ENCODE measurements at places on chromosomes 2 and 18.

DNA sequence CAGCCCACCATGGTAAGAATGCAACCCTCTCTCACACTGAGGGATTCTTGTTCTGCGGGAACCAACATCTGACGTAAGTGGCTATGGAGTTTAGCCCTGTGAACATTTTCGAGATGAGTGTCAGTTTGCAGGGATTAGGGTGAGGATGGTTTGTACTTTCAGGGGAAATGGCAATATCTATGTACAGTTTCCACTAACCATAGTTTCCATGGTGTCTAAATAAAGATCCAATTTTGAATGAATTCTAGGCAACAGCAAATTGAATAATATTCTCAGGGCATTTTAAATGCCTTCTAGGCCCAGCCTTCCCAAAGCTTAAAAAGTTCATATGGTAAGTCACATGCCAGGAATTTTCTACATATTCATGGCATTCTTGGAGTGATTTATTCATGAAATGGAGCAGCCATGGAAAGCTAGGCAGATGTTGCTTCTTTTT, 105.4 kb upstream of the MMADHC start:
- no peak for DNase-seq

DNA sequence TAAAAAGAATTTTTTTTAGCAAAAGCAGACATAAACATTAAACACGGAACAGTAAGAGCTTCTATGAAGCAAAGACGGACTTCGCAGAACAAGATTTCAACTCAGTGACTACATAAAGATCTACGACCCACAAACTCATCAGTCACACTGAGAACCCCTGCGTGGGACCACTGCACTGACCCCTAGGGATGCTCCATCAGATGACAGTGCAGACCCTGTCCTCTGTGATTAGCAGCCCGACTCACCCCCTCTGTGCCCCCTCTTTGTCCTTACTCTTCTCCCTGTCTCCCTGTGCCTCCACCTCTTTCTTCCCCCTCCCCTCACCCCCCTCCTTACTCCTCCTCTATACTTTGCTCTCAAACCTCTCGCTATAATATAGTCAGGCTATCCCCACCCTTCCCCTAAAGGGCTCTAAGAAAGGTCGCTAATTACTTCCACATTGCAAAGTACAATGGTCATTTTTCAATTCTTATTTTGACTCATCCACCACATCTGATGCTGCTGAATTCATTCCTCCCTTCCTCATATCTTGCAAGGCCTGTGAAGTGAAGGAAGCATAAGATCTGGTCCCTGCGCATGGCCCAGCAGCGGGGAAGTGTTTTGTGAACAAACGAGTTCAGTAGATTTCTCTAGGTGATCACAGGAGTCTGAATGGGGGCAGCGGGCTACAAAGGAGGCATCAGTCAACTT, 89.3 kb downstream of the CABYR start:
- DNase-seq = no peak

GRCh38 chr18:58669731-58670378, 1.4 kb upstream of the MALT1 start:
- DNase-seq = no peak

DNA sequence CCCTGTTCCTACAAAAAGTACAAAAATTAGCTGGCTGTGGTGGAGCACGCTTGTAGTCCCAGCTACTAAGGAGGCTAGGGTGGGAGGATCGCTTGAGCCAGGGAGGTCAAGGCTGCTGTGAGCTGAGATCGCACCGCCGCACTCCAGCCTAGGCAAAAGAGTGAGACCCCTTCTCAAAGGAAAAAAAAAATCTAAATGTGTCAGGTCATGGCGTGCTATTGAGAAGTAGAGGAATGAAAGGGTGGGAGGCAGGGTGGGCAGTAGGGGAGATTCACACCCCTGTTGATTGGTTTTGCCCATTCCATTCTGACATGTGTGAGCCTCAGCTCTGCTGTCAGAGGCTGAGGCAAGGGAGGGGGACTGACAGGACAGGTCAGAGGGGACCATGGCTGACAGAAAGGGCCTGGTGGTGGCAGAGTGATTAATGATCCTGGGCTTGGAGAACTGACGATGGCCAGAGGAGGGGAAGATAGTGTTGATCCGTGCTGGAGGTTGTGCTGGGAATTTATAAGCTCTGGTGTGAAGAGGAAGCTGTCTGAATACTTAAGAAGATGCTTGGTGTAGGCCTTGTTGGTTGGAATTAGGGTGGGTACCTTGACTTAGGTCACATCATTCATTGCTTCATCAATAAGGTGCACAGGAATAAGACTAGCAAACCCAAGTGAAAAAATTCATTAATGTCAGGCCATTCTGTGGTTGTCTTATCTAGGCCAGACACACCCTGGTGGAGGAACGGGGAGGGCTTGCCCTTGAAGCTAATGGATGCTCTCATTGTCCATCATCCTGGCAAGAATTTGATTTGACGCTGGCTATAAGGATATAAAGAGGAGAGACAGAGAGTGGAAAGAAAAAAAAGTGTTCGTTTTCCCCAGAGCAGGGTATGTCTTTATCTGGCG, 19.1 kb upstream of the SMARCAL1 start:
- no peak for DNase-seq

GRCh38 chr2:100211521-100211920, 69.1 kb upstream of the AFF3 start:
- peak; percentile 75 for DNase-seq

GRCh38 chr18:24428709-24429108, 2.2 kb downstream of the IMPACT start:
- DNase-seq = no peak

- no peak for DNase-seq
Observed at GRCh38 chr2:3172265-3172935, 205.2 kb downstream of the EIPR1 start.

DNA sequence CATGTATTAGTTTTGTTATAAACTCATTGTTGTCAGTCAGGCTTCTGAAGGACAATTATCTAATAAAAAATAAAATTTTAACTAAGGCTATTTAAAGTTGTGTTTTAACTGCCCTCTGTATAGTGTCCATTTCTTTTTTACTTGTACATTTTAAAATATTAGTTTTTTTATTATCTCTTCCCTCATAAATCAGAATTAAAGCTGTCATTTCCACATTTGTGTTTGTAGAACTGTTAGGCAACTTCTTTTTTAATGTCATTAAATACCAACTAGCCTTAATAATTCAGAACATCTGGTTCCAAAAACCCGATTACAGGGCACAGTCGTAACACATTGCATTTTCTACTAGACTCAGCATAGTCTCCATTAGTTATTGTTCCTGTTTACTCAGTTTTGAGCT, 1749.0 kb upstream of the CELF4 start:
- DNase-seq = no peak

DNA sequence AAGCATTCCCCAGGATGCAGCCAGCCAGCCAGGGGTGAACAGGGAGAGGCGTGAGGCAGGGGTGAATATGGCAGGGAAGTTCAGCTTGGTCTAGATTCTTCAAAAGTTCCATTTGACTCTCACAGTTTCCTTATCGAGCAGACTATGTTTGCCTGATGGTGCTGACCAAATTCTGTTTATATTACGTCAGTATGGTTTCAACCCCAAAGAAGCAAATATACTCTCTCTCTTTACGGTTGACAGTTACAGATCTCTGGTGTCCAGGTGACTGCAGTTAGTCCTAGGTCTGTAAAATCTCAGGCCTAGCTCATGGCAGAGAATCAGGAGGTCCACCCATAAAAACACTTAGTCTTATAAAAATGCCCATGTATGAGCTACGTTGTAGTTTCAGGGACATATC, 38.3 kb upstream of the DNMT3A start:
- no peak for DNase-seq

GRCh38 chr2:172446474-172447063, 19.2 kb downstream of the ITGA6 start:
- DNase-seq = peak; percentile 81

GRCh38 chr18:23702606-23703005, 13.4 kb downstream of the LAMA3 start:
- no peak for DNase-seq

- DNase-seq = no peak
Observed at GRCh38 chr2:203855274-203855673, 12.3 kb upstream of the CTLA4 start.

- DNase-seq = no peak
Observed at GRCh38 chr2:70362661-70363060, 60.8 kb upstream of the FAM136A start.

DNA sequence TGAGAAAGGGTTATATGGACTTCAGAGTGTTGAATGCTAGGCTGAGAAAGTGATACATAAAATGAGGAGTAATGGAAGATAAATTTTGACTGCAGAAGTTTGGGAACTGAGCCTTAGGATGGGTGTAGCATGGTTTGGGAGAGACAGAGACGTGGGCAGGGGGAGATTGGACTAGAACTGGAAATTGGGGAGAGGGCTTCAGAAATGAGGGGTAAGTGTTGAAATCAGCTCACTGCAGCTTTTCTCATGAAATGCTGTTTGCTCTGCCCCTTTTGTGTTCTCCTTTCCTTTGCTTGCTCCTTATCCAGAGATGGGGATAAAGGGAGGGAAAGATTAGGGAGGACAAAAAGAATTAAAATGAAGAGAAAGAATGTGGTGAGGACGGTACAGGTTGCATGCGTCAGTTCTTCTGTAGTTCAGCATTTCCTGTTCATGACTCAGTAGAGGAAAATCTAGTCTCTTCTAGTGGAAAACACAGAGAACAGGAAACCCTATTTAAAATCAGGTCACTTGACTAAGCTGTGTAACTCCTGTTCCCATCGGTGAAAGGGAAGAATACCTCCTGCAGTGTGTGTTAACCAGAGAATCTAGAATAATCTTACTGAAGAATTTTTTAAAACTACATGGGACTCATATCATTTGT, 105.6 kb downstream of the CRIM1 start:
- peak; percentile 66 for DNase-seq

DNA sequence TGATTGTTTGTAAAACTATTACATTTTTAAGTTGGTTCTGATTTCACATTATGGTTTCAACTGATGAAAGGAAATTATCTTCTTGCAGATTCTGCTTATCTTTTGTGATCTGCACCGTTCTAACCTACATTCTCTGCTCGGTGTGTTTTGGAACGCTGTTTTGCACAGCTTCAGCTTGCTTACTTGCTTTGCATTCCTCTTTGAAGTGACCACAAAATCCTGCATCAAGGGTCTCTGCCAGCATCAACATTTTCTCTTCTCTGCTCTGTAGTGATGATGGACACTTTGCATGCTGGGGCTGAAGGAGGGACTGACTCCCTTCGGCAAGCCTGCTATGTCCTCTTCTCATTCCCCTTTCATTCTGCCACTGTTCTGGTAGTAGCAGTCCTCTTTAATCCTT, 485.2 kb downstream of the FBXO15 start:
- DNase-seq = no peak

GRCh38 chr18:8722946-8723820, 17.8 kb downstream of the MTCL1 start:
- DNase-seq = no peak

- DNase-seq = no peak
Observed at GRCh38 chr18:48929941-48930713, 20.6 kb downstream of the SMAD7 start.

- no peak for DNase-seq
Observed at GRCh38 chr2:239519089-239519920, 118.5 kb upstream of the HDAC4 start.

- no peak for DNase-seq
Observed at GRCh38 chr18:74396171-74397169, 60.6 kb downstream of the DIPK1C start.

DNA sequence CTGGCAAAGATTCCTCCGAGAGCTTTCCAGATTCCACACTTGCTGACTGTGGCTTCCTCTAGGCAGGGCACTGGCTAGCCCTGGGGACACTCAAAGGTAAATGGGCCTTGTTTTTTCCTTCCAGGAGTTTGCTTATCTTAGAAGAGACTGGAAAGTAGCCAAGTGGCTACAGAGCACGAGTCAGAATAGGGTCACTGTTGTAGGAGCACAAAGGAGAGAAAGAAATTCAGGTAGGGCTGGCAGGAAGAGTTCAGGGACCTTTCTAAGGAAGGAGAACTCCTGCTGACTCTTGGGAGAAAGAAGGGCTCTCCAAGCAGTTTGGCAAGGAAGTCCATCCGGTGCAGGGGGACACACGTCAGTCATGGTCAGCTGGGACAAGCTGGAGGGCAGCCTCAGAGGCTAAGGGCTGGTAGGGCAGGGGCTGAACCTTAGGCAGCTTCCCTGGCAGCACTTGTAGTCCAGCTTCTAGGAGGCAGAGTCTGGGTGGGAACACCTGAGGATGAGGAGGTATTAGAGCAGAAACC, 39.5 kb downstream of the NIFK start:
- DNase-seq = no peak

DNA sequence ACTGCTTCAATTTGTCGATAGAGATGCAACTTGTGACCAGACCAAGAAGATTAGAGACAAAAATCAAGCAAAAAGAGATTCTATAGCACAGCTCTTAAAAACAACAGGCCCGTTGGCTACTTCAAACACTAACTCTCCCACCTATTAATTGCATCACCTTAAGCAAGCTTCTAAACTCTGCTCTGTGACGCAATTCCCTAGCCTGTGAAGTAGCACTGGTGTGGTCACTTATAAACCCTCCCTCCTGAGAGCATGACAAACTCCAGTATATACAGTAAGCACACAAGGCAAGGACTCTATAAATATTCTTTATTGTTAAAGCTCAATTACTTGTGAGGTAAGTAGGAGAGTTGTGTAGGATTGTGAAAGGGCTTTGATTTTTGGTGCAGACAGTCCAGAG, 72.3 kb downstream of the CMPK2 start:
- peak; percentile 18 for DNase-seq

DNA sequence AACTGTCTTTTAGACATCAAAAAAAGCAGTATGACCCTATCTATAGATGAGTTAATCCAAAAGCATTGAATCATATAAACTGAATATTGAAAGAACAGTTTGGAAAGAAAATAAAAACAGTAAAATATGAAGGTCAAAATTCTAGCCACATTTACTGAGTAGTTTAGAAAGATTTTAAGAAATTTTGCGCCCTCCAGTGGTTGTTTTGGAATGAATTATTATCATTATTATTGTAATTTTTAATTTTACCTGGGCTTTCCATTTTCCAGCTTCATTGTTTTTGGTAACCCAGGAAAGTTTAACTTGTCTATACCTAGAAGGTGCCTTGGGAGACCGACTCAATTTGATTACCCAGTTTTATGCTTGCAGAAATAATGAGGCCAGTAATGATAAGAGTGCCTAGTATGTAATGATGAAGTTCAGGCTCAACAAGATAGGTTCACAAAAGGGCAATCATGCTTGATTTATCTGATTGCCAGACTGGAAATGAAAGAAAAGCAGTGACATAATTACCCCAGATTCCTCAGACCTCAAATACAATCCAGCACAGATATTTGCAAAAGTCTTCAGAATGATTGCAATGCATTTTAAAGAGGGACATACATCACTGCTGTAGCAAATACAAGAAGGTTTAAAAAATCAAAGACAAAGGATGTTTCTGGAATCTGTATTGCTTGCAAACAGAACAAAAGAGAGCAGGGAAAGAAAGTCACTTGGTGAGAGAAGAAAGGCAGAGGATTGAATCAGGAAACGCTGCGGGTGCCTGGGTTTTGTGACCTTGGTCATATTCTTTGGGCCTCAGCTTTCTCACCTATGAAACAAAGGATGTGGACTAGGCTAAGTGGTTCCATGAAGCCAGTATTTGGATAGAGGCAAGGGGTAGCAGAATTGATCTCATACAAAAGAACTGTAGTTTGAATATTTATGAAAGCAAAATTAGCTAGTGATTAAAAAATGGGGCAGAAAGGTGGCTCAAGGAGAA, 153.8 kb downstream of the MAP2 start:
- DNase-seq = peak; percentile 30

- DNase-seq = no peak
Observed at GRCh38 chr2:14828968-14829367, 196.5 kb downstream of the LRATD1 start.

- DNase-seq = no peak
Observed at GRCh38 chr2:220999356-220999755, 572.7 kb downstream of the EPHA4 start.

Data from inflammatory macrophage treated with lipopolysaccharide for 4 hours (primary cell).